ENCODE measurements at places on chromosomes 11 and 22. TPM values are rescaled to one million over a fixed set of nuclear protein-coding genes. Genes with fewer than 3 reads are reported as not detected.

DNA sequence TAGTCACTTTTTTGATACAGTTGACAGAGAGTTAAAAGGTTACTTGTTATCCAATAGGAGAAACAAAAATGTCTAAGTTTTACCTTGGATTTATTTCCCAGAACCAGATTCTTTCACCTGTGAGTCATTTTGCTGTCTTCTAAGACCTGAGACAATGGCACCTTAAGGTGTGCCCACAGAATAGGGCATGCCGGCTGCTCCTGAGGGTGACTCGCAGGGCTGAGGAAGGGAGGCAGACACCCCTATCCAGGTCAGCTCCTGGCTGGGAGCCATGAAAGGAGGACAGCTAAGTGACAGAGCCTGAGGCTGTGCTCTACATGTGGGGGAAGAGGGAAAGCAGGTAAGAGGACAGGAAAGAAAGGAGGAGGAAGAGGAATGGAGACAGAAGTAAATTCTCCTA, 67.8 kb downstream of the RASSF10 start:
- DNase-seq: no peak
- no peaks in the 10 kb centered on the region for H3K36me3 ChIP-seq
- no peaks in the 10 kb centered on the region for H3K27me3 ChIP-seq
- H3K4me1 ChIP-seq: no peaks in the 10 kb centered on the region
- no peak overlapping the region for H3K4me3 ChIP-seq

- no peaks in the 10 kb centered on the region for H3K4me1 ChIP-seq
- DNase-seq: no peak
- no peaks in the 10 kb centered on the region for H3K36me3 ChIP-seq
- no peaks in the 10 kb centered on the region for H3K27me3 ChIP-seq
- H3K27ac ChIP-seq: no peak overlapping the region
- H3K4me3 ChIP-seq: no peak overlapping the region
Observed at GRCh38 chr11:24594401-24594800, 97.5 kb downstream of the LUZP2 start.

DNA sequence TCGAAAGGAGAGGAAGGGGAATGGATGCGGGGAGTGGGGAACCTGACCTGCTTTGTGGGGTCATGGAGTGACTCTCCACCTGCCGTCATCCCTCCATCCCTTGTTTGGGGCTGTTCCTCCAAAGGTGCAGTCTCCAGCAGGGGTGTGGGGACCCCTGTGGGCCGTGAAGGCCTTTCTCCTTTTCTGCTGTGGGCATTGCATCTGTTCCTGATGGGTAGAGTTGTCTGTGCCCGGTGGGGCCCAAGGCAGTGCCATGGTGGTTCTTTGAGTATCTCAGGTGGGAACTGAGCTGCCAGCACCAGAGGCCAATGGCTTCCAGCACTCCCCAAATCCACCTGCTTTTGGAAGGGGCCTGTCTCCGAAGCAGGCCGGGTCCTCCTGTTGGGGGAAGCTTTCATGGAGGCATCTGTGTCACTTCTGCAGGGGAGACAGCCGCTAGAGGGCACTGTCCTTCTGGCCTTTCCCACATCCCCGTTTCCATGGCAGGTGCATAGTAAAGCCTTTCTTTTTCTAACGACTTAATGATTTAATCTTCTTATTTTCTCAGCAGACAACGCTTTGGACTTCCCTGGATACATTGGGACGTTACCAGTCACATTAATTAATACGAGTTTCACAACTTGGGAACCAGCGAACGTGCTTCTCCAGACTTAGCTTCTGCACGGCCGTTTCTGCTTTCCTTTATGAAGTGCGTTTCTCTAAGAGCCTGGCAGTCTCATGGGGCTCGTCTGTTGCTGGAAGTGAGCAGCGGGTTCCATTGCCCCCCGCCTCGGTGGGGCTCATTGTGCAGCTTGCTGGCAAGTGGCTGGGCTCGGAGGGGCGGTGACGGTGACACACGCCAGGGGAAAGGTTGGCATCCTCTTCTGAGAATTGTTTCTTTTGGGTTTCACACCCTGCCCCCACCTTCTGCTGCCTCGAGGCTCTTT, 57.1 kb downstream of the PARVB start:
- no peaks in the 10 kb centered on the region for H3K4me1 ChIP-seq
- no peaks in the 10 kb centered on the region for H3K36me3 ChIP-seq
- DNase-seq: peak; percentile 60
- no peak overlapping the region for H3K4me3 ChIP-seq

DNA sequence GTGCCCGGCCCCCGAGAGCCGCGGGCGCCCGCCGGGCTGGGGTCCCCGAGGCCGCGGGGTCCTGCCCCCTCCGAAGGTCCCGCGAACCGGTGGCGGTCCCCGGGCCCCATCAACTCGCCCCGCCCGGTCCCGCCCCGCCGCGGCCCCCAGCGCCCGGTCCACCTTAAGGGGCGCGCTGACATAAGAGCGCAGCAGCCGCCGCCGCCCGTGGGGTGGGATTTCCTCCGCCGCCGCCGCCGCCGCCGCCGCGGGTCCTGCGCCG, at the start of gene ZDHHC8:
TSS of gene ZDHHC8 (plus strand) at position 208 of the 262 bp plus-strand sequence. CDS start 144 bp downstream, outside the sequence.
- no peaks in the 10 kb centered on the region for H3K27me3 ChIP-seq
- H3K4me1 ChIP-seq: no peaks in the 10 kb centered on the region
- peak within 1 kb of the TSS; percentile 76 for H3K4me3 ChIP-seq
- H3K27ac ChIP-seq: peak within 1 kb of the TSS; percentile 75
- DNase-seq: no peak
- H3K36me3 ChIP-seq: no peaks in the 10 kb centered on the region

- DNase-seq: no peak
- peaks cover 11% of the 10 kb centered on the region for H3K36me3 ChIP-seq
- H3K27me3 ChIP-seq: no peaks in the 10 kb centered on the region
Observed at GRCh38 chr11:35735903-35736302, 73.3 kb downstream of the TRIM44 start.

DNA sequence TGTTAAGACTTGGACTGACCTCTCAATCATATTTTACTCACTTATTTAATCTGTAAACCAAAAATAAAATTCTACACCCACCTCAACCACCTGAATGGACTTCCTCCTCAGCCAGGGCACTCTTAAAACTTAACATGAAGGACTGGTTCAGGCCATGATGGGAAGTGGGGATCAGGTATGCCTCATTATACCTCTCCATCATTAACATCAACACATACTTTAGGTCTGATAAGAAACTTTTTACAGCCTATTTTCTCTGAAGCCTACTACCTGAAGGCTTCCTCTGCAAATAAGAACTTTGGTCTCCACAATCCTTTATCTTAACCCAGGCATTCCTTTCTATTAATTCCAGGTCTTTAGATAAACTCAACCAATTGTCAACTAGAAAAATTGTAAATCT, 390.0 kb downstream of the AASDHPPT start:
- peak; percentile 48 for DNase-seq
- H3K4me3 ChIP-seq: no peak overlapping the region
- no peaks in the 10 kb centered on the region for H3K27me3 ChIP-seq

The CHKA gene
- 147 TPM for polyA plus RNA-seq

GRCh38 chr11:19244621-19245020, 3.9 kb upstream of the E2F8 start:
- no peaks in the 10 kb centered on the region for H3K4me1 ChIP-seq
- no peaks in the 10 kb centered on the region for H3K36me3 ChIP-seq
- peak; percentile 31 for DNase-seq
- no peak overlapping the region for H3K27ac ChIP-seq
- no peak overlapping the region for H3K4me3 ChIP-seq

- no peak overlapping the region for H3K27ac ChIP-seq
- DNase-seq: no peak
- H3K36me3 ChIP-seq: no peaks in the 10 kb centered on the region
- H3K27me3 ChIP-seq: no peaks in the 10 kb centered on the region
- H3K4me1 ChIP-seq: no peaks in the 10 kb centered on the region
- H3K4me3 ChIP-seq: no peak overlapping the region
Observed at GRCh38 chr11:95576146-95576845, 213.3 kb downstream of the FAM76B start.

The FAM111B gene
- polyA plus RNA-seq: 5.9 TPM

The SCO2 gene
- polyA plus RNA-seq: 2.5 TPM

DNA sequence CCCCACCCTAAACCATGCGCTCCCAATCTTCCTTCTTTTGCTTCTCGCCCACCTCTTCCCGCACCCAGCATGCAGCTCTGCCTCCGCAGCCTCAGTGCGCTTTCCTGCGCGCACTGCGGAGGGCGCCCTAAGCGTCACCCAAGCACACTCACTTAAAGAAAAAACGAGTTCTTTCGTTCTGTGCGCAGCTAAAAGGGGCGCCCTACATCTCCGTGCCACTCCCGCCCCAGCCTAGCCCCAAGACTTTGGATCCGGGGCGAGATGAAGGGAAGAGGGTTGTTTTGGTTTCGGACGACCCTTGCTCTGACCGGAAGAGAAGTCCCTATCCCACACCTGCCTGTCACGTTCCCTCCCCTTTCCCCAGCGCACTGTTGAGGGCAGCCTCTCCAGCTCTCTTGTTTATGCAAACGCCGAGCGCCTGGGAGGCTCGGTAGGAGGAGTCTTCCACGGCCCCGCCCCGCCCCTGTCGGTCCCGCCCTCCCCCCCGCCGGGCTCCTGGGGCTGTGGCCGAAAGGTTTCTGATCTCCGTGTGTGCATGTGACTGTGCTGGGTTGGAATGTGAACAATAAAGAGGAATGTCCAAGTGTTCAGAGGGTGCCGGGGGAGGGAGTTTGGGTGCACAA, 5.3 kb downstream of the VSIG2 start:
- peaks cover 16% of the 10 kb centered on the region for H3K4me1 ChIP-seq
- peaks cover 8% of the 10 kb centered on the region for H3K27me3 ChIP-seq
- H3K27ac ChIP-seq: peak overlapping the region; percentile 88
- H3K36me3 ChIP-seq: no peaks in the 10 kb centered on the region
- H3K4me3 ChIP-seq: peak overlapping the region; percentile 36

DNA sequence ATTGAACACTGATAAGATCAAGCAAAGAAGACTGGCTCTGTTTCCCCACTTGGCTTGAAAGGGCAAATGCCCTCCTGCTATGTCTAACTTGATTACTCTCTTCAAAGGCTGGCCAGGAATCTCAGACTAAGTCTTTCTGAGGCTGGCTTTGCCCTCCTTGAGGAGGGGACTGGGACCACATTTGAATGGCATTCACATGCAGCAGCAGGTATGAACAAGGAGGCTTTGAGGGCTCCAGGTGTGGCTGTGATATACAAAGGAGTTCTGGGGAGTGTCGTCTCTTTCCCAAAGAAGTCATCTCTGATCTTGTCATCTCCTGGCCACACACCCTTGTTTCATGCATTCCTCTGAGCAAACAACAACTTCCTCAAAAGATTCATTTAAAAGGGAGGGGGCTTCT, 130.8 kb downstream of the ARL14EP start:
- H3K4me3 ChIP-seq: no peak overlapping the region
- H3K27me3 ChIP-seq: no peaks in the 10 kb centered on the region
- no peak for DNase-seq
- H3K27ac ChIP-seq: no peak overlapping the region
- H3K4me1 ChIP-seq: no peaks in the 10 kb centered on the region

The OR6T1 gene
- polyA plus RNA-seq: not detected

The H19 gene
- 33.2 TPM for polyA plus RNA-seq

The OR52N4 gene
- polyA plus RNA-seq: not detected

DNA sequence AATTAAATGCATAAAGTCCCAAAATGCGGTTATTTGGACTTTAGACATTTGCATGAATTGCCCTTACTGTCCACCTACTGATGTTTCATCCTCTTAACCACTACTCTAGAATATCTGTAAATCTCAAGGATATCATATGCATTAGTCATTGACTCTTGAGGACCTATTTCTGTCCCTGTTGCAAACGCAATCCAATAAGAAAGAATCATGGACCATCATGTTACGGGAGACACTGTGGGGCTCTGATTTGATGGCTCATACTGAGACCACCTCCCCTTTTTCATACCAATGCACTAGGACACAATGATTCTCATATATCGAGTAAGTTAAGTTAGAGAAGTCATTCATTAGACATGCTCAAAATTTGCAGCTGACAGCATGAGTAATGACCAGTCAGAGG, 14.4 kb downstream of the POU2AF2 start:
- H3K4me1 ChIP-seq: no peaks in the 10 kb centered on the region
- no peak overlapping the region for H3K4me3 ChIP-seq
- DNase-seq: no peak
- H3K36me3 ChIP-seq: no peaks in the 10 kb centered on the region
- H3K27me3 ChIP-seq: no peaks in the 10 kb centered on the region
- H3K27ac ChIP-seq: no peak overlapping the region

The CHEK1 gene
- 22.1 TPM for polyA plus RNA-seq

The PRRG4 gene
- polyA plus RNA-seq: 10.7 TPM

DNA sequence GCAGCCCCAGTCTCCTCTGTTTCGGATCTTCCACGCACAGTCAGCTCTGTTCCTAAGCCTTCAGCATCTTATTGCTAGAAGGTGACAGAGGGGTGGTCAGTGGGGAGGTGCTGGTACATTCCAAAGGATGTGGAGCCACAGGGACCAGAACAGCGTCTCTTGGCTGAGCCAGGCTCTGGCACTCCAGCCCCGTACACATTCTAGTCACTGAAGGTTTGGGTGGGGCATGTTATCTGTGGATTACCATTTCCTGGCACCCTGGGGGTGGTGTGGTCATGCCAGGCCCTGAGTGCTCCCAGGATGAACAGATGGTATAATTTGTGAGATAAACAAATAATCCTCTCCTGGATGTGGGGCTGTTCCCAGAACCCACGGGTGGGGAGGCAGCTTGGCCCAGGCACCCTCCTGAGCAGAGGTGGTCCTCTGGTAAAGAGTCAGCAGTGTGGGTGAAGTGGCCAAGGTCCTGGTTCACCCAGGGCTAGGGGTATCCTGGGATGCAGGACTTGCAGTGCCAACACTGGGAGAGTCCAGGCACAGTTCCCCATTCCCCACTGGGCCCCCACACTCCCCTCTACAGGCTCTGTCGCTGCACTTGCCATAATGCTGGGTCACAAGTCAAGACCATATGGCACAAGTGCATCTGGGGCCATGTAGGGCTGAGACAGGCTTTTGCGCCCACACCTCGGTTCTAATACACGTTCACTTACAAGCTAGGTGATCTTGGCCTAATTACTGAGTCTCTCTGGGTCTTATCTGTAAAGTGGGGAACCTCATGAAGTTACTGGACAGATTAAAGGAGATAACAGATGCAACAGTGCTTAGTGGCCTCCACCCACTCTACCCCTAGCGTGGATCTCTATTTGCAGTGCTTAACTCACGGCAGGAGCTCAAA, 33.0 kb downstream of the DKK3 start:
- no peaks in the 10 kb centered on the region for H3K36me3 ChIP-seq
- no peak overlapping the region for H3K4me3 ChIP-seq
- no peaks in the 10 kb centered on the region for H3K4me1 ChIP-seq
- H3K27me3 ChIP-seq: no peaks in the 10 kb centered on the region
- peak; percentile 22 for DNase-seq
- H3K27ac ChIP-seq: no peak overlapping the region

- H3K27me3 ChIP-seq: no peaks in the 10 kb centered on the region
- no peak within 1 kb of the TSS for H3K27ac ChIP-seq
- no peaks in the 10 kb centered on the region for H3K36me3 ChIP-seq
- peaks cover 24% of the 10 kb centered on the region for H3K4me1 ChIP-seq
- peak within 1 kb of the TSS; percentile 69 for H3K4me3 ChIP-seq
Observed at GRCh38 chr22:45240810-45241631, at the start of gene KIAA0930. Gene KIAA0930, minus strand, starts transcription at chr22:45240894. Its CDS starts 191 bp downstream, at chr22:45240703.

- H3K4me3 ChIP-seq: no peak overlapping the region
- no peaks in the 10 kb centered on the region for H3K4me1 ChIP-seq
- peak; percentile 12 for DNase-seq
- no peak overlapping the region for H3K27ac ChIP-seq
Observed at GRCh38 chr11:128783513-128783912, 83.6 kb downstream of the KCNJ1 start.

All from small intestine (tissue), 16 donors.